ENCODE measurements at places on chromosomes 2 and 18.
A peak's percentile ranks its signal among the peaks of the same experiment; 100 is the strongest.

GRCh38 chr18:44599412-44599811 is 81.3 kb upstream of the SETBP1 start:
- DNase-seq = no peak

- peak; percentile 65 for DNase-seq
Observed at GRCh38 chr2:239274391-239275043, 126.3 kb downstream of the HDAC4 start.

DNA sequence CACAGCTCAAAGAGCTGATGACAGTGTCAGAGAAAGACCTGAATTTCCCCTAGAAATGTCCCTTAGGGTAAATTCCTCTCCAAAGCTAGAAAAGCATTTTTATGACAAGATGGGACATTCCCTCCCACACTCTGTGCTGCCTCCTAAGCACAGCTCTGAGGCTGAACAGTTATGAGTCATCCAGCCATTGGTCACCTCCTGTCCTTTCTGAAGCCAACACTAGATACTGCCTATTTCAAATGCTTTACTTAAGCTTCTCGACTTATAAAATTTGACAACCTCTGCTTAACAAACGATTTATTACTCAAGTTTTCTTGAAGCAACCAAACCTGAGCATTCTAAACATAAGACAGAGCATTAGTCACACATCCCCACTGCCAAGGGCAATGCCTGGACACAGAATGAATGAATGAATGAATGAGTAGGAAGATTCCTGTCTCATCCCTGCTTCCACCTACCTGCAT is 35.4 kb downstream of the B4GALT6 start:
- DNase-seq = no peak

GRCh38 chr2:66164470-66164869 is 270.5 kb upstream of the MEIS1 start:
- DNase-seq = no peak

DNA sequence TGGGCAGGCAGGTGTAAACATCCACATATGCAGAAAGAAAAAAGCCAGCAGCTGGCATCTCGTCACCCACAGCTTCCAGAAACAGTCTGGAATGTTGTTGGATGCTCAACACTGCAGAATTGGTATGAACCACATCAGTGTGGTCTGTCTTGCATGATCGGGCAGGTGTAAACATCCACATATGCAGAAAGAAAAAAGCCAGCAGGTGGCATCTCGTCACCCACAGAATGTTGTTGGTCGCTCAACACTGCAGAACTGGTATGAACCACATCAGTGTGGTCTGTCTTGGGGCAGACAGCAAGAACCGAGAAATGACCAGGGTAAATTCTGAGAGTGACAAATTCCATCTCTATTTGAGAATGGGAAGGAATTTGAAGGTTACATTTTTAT is 39.6 kb downstream of the DOCK10 start:
- DNase-seq = peak; percentile 46

DNA sequence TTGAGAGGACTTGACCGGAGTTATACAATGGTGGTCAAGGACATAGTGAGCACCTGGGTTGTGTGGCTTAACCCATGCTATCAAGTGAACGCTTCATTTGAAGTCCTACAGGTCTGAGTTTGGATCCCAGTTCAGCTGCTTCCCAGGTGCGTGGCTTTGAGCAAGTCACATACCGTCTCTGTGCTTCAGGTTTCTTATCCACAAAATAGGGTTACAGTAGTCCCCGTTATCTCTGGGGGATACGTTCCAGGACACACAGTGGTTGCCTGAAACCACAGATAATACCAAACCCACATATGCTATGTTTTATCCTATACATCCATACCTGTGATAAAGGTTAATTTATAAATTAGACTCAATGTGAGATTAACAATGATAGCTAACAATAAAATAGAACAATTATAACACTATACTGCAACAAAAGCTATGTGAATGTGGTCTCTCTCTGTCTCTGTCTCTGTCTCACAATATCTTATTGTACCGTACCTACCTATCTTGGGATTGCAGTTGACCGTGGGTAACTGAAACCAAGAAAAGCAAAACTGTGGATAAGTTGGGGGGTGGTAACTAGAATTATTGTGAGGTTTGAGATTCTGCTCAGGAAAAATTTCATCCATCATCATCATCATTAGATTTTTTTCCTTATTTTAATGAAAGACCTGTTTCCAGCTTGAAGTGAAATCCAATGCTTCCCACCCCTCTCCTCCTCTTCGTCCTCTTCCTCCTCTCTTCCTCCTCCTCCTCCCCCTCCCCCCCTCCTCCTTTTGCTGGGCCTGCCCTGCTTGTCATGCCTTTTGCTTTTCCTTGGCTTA is 22.7 kb downstream of the LBH start:
- no peak for DNase-seq

DNA sequence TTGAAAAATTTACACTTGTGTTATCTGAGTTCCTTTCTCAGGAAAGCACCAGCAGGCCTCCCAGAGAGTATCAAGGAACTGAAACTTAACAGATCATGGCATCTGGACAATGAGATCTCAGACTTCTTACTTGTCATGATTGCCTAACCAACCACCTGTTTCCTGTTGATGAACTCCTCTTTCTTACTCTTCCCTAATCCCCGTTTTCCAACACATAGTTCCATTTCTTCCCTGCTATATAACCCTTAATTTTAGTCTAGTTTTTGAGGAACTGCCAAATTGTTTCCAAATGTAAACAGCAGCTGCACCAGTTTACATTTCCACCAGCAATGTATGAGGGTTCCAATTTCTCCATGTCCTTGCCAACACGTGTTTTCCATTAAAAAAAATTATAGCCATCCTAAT is 6.1 kb upstream of the FAM171B start:
- DNase-seq = no peak

DNA sequence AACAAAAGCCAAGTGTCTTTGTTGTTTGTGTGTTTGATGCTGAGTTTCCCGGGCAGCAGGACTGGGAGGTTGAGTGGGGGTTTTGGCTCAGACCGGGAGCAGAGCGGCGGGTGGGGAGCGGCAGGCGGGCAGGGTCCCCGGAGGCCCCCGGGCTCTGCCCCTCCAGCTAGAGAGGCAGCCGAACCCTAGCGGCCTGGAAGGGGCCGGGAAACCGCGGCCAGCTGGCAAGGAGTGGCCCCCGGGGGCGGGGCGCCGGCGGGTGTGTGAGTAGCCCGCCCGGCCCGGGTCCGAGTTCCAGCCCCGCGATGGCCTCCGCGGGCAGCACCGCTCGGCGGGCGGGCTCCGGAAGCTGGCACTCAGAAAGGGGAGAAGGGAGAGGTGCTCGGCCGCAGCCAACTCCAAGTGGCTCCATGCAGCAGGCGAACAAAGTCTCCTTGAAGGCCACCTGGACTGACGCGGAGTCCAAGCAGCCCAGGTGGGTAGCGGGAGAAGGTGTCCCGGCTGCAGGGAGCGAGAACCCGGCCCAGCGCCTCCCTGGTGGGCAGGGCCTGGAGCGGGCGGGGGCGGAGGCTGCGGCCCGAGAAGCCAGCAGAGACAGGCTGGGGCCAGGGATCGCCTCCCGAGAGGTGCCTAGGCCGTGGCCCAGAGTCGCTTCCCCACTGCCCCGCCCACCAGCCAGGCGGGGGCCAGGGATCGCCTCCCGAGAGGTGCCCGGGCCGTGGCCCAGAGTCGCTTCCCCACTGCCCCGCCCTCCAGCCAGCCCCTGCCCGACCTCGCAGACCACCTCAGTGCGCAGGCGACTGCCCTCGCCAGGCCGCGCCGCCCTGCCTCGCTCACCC is at the start of gene ANKRD53:
TSS of gene ANKRD53 (plus strand) at position 290 of the 839 bp plus-strand sequence. CDS start at position 306, 16 bp downstream.
- DNase-seq = no peak

GRCh38 chr2:156464106-156464505 is 27.9 kb downstream of the GPD2 start:
- no peak for DNase-seq

DNA sequence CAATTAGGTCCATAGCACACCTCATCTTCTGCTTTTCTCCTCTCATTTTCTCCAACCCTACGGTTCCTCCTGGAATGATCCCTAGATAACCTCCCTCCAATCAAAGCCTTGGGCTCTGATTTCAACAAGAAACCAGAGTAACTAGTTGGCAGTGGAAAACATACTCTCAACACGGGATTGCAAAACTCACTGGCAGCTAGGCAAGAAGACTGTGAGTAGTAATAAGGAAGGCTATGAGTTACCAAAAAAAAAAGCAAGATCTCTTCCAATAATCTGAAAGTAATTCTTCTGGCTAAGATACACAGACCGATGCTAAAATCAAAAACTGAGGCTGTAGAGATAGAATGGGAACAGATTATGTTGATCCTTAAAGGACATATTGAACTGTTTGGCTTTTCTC is 28.4 kb upstream of the CCDC102B start:
- DNase-seq = no peak

Measured in stimulated activated CD8-positive, alpha-beta memory T cell treated with anti-CD3 and anti-CD28 coated beads, Interleukin-4, amount 100 ng/mL, for 48 hours (primary cell).